CD4-positive, alpha-beta T cell treated with Interleukin-12 subunit alpha and Interleukin-12 subunit beta, for 1 hour (primary cell): ENCODE measurements at places on chromosomes 2 and 18.

- DNase-seq, result no peak
Measured at GRCh38 chr18:27314996-27315395, 129.9 kb upstream of the CHST9 start.

DNA sequence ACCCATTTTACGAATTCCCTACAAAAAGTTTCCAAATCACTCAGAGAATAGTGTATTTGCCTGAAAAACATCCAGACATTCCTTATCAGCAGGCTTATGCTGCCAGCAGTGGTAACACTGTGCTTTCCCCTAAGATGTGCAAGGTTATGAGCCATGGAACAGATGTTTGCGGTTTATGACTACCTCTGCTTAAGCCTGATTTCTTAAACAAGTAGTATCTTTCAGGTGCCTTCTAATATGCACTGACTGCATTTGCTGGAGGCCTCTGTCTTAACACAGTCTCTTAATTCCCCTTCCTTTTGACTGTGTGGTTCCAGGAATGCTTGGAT is 54.8 kb downstream of the CDC42EP3 start:
- no peak for DNase-seq

DNA sequence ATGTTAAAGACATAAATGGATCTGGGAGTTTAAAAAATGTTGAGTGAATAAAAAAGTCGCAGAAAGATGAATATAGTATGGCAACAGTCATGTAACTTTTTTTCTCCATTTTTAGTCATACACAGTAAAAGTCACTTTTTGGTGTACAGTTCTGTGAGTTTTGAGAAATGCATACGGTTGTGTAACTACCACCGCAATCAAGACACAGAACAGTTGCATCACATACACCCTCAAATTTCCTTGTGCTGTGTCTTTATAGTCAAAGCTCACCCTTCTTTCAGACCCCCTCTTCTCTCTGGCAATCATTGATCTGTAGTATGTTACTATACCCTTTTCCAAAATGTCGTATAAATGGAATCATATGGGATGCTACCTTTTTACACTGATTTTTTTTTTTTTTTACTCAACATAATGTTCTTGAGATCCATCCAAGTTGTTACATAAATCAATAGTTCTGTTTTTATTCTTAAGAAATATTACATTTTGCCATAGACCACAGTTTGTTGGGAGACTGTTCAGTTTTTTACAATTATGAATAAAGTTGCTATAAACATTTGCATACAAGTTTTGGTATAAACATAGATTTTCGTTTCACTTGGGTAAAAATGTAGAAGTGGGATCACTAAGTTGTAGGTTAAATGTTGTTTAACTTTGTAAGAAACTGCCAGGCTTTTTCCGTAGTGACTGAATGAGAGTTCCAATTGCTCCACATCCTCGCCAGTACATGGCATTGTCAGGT is 35.4 kb upstream of the AGFG1 start:
- no peak for DNase-seq

DNA sequence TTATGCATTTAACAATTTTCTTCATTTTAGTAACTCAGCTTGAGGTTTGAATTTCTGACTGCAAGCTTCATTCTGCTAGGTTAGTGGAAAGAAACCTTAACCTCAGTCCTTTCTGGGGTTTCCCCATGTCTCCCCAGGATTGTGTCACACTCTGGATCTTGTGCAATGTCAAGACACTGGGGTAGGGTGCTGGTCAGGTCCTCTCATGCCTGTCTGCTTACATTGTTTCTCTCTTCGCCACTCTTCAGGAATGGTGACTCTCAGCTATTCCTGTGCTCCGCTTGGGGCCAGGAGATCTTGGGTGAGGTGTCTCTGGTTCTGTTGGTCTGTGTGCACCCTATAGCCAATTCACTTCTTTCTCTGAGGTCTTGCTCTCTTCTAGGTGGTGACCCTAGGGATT is 23.9 kb downstream of the CTLA4 start:
- DNase-seq, result peak; percentile 23

DNA sequence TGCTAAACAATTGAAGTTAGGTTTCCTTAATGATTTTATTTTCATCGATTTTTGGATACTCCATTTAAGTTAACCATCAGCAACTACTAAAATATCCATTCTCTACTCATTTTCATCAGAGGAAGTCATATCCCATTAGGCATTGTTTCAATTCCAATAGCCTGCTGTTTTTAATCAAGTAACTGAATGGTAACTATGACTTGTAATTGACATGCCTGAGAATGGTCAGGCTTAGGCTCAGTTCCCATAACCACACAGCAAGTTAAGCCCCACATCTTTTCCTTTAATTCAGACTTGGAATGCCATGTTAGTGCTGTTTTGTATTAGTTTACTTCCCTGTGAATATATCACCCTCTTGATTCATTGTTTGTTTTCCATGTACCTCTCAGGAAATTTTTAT is 398.8 kb downstream of the ARHGAP15 start:
- DNase-seq, result no peak

GRCh38 chr2:173290518-173290917 is 64.2 kb upstream of the CDCA7 start:
- no peak for DNase-seq

- no peak for DNase-seq
Measured at GRCh38 chr2:62202019-62202722, 6.3 kb downstream of the B3GNT2 start.

GRCh38 chr2:126317790-126318431 is 338.0 kb upstream of the GYPC start:
- DNase-seq, result no peak

- no peak for DNase-seq
Measured at GRCh38 chr2:42185220-42185921, 16.2 kb downstream of the EML4 start.

DNA sequence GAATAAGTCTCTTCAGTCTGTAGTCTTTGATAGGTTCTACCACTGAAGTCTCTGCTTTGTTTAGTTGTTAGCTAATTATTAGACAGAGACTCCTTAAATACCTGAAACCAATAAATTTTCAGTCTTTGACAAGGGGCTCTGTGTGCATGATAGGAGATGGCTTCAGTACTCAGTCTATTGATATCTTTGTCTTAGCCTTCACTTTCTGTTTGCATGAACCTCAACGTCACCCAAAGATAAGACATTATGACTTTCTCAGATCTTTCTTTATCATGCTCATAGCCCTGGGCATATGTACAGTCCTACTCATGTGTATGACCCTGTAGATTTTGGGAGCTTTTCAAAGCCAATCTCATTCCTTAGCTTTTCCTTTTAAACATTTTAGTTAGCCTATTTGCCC is 183.5 kb upstream of the GCFC2 start:
- DNase-seq, result no peak

DNA sequence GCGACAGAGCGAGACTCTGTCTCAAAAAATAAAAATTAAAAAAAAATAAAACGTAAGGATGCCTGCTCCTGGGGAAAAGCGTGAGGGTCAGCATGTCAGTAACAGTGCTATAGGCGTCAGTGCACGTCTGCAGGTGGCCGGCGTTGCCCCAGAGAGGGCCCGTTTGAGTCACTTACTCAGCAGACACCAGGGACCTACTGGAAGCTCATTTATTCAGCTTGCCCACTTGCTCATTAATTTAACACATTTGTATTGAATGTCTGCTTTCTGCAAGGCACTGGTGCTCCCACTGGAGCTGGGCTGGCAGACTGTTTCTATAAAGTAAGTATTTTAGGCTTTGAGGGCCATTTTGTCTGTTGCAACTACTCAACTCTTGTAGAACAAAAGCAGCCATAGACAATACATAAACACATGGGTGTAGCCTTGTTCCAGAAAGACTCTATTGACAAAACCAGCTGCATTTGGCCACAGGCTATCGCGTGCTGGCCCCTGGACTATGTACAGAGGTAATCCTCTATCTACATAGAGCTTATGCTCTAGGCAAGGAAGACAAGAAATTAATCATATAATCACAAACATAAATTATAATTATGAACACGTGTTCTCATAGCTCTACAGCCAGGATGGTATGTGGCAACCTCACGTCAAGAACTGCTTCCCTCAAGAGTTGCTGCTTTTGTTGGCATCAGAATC is 73.2 kb downstream of the KLHL29 start:
- no peak for DNase-seq

- no peak for DNase-seq
Measured at GRCh38 chr18:58257461-58257860, 213.4 kb downstream of the NEDD4L start.

DNA sequence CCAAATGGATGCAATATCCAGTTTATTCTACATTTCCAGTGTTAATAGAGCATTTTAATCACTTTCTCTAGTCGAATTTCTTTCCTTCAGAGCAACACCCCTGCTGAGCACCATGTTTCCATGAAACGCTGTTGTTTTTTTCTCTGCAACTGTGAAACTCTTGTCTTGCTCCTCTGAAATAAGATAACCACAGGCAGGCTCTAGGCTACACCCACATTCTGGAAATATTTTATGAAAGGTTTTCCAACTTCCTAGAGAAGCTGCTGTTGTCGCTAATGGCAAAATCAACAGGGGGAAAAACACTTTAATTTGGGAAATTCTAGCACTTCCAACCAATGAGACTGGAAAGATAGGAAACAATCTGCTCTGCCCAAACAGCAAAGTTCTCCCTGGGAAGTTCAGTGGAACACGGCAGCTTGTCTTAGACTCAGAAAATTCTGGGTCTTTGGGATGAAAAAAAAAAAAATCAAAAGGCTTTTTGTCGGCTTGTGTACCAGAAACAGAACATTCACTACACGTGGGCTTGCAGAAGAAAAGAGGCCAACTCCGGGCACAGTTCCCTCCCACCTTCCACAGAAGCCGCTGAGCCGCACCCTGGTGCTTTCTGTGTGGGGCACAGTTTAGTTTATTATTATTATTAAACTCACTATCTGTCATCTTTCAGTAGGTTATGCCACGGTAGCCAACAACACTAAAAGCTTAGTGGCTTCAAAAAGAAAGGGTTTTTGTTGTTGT is 98.7 kb downstream of the MMADHC start:
- DNase-seq, result no peak

- DNase-seq, result no peak
Measured at GRCh38 chr2:236637686-236638569, 68.3 kb downstream of the ACKR3 start.

DNA sequence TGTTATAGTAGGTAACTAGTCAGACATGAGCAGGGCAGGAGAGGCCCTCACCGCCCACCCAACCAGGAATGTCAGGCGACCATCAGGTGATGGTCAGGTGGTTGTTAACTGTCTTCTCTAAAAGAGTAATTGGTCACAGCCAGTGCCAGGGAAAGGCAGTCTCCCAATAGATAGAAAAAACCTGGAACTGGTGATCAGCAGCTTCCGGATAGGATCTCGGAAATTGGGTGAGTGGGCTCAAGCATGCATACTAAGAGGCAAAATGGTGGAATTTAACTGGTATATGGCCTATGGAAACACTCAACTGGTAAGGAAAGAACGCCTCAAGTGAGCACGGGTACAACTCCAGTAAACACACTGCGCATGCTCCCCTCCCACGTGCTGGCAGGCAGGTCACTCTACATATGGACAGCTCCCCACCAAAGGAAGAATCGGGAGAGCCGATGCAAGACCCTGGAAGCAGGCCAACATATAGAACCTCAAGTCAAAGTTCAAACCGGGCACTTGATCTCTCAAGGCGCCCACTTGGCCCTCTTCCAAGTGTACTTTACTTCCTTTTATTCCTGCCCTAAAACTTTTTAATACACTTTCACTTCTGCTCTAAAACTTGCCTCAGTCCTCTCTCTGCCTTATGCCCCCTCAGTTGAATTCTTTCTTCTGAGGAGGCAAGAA is 43.5 kb upstream of the TMEM131 start:
- peak; percentile 9 for DNase-seq

GRCh38 chr2:159904127-159904958 is 106.3 kb upstream of the CD302 start:
- peak; percentile 86 for DNase-seq

- peak; percentile 88 for DNase-seq
Measured at GRCh38 chr2:28359222-28360057, 33.2 kb upstream of the FOSL2 start.

DNA sequence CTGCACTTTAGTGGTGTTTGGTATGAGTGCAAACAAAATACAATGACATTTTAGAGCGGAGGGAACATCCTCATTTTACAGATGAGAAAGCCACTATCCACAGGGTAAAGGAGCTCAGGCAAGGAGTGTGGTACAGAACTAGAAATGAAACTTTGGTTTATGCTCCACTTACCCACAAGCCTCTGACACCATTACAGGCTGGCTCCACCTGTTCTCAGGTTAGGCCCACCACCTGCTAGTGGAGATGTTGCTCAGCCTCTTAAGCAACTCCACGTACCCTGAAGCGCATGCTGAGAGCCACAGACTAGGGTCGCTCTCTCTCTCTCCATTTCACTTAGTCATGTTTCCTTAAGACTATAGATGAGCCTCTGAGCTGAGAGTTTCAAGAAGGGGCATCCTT is 130.0 kb downstream of the MBD2 start:
- DNase-seq, result no peak

DNA sequence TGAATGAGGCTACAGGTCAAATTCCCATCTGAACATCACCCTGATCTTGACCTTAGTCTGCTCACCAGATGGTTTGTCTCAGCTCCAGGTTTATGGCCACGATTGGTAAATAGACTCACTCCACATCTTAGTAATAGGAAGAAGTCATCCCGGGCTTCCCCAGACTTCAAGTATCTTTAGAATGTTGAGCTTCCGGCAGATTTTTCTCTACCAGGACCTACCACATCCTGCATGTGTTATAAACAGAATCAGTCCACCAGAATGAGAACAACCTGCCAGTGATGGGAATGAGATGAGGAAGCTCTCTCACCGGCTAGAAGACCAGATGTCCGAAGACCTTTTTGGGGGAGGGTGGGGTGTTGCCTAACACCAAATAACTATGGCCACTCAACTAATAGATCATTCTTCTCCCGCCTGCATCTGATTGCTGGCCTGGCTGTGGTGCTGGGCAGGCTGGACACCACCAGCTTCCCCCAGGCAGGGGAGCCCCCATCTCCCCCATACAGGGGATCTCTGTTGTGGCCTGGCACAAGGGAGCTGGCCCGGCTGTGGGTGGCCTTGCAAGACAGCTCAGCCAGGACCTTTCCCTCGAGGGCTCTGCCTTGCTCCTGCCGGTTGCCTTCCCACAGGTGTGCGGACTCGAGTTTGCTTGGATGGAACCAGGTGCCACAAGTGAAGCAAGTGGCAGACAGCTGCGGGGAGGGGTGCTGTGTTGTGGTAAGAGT is 88.5 kb downstream of the SH3RF3 start:
- peak; percentile 15 for DNase-seq

DNA sequence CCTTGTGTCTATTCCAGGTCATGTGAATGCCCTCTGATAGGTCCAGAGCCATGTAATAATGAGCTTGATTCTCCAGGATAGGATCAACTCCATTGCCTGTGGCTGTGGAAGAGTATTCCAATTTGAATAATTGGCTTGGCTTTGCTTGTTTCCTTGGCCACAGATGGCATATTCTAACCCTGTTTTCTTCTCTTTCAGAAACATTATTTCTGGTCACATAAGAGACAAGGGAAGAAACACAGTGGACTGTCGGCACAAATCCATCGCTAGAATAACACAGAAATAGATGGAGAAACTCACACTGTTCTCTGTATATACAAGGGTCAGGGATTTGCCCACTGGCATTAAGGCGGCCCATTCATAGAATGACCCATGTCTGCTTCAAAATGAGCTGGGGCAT is 278.4 kb upstream of the CCDC68 start:
- DNase-seq, result no peak

- no peak for DNase-seq
Measured at GRCh38 chr2:53545604-53546003, 222.0 kb upstream of the CHAC2 start.
